ENCODE measurements at places on chromosomes 3 and 15. TPM values are rescaled to one million over a fixed set of nuclear protein-coding genes. Genes with fewer than 3 reads are reported as not detected.

DNA sequence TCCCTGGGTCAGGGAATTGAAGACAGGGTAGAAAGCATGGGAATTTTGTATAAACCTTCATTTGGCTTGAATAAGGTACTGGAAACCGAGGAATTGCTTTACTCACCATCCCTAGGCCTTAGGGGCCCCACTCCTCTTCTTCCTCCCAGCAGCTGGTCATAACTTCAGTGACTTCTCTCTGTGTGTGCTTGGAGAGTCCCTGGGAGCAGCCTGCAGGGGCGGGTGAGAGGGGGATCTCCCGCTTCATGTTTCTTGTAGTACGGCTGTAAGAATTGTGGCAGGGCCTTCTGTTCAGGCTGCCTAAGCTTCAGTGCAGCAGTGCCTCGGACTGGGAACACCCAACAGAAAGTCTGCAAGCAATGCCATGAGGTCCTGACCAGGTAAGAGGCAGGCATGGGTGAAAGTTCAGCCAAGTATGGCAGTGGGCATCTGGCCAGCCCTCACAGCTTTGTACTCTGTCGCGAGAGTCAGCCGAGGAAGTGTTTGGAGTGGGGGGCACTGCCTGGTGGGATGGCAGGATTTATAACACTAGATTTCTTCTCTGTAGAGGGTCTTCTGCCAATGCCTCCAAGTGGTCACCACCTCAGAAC lies 1.7 kb upstream of the DNAJC17 start:
- DNase-seq = no peak

- peak; percentile 66 for DNase-seq
These were observed 84.8 kb downstream of the PPCDC start for GRCh38 chr15:75107908-75108838.

DNA sequence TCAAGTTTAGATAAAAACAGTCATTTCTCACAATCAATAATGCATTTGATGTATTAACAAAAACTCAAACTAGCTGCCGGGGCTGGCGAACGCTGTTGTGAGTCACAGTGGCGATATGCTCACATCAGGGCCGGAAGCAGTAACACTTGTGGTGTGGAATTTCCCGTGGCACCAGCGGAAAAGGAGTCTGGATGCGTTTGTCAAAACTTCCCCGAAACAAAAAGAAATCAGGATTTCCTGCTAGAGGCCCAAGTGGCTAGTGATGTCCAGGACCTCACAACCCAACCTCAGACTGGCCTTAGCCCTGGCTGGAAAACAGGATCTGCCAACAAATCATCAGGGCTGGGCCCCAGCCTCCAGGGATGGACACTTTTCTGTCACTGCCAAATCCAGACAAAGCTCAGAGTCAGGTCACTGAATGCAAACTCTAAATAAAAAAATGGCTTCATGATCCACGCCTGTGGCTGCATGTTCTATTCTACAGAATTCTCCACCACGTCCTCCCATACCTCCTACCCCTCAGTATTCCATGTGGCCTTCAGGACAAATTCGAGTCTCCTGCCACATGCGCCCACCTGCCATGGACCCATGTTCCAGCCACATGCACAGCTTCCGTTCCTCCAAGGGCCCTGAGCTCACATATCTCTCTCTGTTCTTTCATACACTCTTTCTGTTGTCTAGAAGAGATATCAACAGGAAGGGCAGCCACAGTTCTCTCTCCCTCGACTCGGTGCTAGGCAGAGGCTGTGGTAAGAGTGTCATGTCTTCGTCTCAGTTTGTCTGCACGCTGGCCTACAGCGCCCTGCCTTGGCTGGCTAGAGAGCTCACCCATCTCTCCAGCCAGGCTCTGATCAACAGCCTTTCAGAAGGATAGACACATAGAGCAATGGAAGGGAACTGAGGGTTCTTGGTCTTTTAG lies 35.4 kb downstream of the EHD4 start:
- peak; percentile 78 for DNase-seq

DNA sequence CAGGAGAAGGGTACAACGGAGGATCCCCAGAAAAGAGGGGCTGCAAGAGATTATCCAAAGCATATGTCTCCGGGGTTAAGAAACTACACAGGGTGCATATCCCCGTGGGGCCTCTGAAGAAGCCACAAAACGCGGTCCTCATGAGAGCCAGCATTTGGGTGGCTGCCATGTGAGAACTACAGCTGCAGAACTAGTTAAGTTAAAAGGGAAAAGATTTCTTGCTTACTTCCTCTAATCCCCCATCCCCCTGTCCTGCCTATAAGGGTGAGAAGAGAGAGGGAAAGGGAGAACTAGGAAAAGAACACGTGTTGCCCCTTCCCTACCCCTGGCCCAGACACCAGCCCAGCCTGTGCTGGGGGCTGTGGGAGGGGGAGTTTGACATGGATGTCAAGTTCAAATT lies 70.4 kb upstream of the PCSK6 start:
- DNase-seq = no peak

C2CD4A gene
- total RNA-seq = 0.17 TPM

DNA sequence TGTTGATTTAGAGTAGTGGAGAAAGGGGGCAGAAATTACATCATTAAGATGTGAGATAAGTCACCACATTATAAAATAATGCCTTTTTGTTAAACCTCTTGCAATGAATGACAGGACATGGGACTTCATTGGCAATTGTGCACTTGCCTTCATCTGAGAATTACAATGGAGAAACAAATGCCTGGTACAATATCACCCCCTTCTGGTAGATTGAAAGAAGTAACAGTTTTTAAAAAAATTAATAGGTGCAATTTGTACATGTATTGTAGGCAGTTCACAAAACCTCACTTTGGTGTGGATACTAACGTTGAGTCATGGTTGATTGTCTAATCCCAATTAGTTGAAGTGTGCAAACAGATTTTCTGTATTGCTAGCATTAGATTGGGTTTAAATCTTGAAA lies 4.6 kb upstream of the P2RY14 start:
- DNase-seq = no peak

DNA sequence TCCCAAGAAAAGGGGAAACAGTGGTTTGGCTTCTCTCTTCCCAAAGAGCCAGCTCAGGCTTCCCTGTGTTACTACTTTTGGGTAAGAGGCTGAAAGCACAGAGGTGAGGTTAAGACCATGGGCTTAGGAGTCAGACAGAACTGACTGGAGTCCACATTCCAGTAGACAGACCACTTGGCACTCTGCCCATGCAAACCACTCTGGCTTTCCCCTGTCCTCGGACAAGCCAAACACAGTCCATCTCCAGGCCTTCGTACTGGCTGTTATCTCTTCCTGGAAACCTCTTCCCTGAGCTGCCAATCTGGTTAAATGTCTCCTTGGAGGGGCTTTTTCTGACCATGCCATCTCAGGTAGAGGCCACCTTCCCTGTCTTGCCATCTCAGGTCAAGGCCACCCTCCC lies 53.1 kb upstream of the FAM3D start:
- DNase-seq = no peak

UPK1B gene
- total RNA-seq = not detected

- no peak for DNase-seq
These were observed 229.0 kb upstream of the C2CD4B start for GRCh38 chr15:62394079-62394478.

MEF2A gene
- total RNA-seq = 27.4 TPM

DNAH12 gene
- not detected for total RNA-seq

GRCh38 chr3:128515967-128516366 lies 23.0 kb upstream of the GATA2 start:
- DNase-seq = no peak

GRCh38 chr15:41511899-41512369 lies 1.7 kb downstream of the LTK start:
- DNase-seq = no peak

KCNMB3 gene
- 0.47 TPM for total RNA-seq

DNA sequence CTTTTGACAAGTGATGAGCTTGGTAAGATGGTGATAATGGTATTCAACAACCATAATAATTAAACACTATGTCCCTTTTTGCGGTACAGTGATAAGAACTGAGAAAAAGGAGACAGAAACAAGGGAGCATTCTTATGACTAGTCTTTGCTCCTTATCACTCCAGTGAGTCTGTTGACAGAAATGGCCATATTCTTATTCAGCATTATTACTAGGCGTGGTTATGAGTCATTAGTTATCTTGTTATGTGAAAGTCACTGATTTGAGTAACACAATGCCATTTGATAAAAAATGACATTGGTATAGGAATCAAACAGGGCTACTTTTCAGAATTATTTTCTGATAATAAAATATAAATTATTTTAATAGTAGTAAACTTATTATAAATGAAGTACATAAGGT lies 193.5 kb downstream of the C3orf38 start:
- no peak for DNase-seq

GRCh38 chr3:39098473-39099000 lies 8.9 kb downstream of the GORASP1 start:
- no peak for DNase-seq

- no peak for DNase-seq
These were observed 93.7 kb downstream of the FBLN2 start for GRCh38 chr3:13642597-13642996.

GRCh38 chr3:50687127-50687751 lies 12.5 kb downstream of the DOCK3 start:
- DNase-seq = no peak

GRCh38 chr15:90421527-90421926 lies 33.5 kb downstream of the IQGAP1 start:
- no peak for DNase-seq

- no peak for DNase-seq
These were observed 14.1 kb upstream of the SCAANT1 start for GRCh38 chr3:63926309-63926708.

- DNase-seq = no peak
These were observed 2.7 kb downstream of the FBN1 start for GRCh38 chr15:48642795-48643194.

- DNase-seq = no peak
These were observed 94.9 kb downstream of the MEX3B start for GRCh38 chr15:81950841-81951414.

- DNase-seq = no peak
These were observed 68.7 kb downstream of the LMLN start for GRCh38 chr3:198028718-198029117.

- DNase-seq = no peak
These were observed 106.4 kb upstream of the SLC2A2 start for GRCh38 chr3:171132873-171133272.

- peak; percentile 84 for DNase-seq
These were observed at the start of gene DLEC1 for GRCh38 chr3:38039101-38039898. Gene DLEC1 (plus strand): TSS chr3:38039208. CDS start chr3:38039226, 18 bp downstream.

CFAP20DC gene
- 0.86 TPM for total RNA-seq

DNA sequence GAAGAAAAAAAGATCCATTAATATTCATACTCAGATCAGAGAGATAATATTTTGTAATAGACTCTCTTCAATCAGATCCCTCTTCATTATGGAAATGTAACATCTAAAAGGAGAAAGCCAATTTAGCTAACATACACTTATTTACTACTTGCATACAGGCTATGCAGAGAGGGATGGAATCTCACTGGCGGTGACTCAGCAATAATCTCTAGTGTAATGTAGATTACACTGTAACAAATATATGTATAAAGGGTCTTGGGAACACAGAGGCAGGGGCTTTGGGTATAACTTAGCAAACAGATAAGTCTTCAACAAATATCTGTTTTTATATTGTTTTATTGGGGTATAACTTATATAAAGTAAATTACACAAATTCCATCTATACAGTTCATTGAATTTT lies 69.6 kb downstream of the CGNL1 start:
- DNase-seq = no peak

XCR1 gene
- total RNA-seq = 0.05 TPM
